ENCODE measurements at places on chromosomes 3 and 15. TPM values are rescaled to one million over a fixed set of nuclear protein-coding genes. Genes with fewer than 3 reads are reported as not detected.

ROPN1 gene
- total RNA-seq: not detected

TMEM45A gene
- total RNA-seq: 13.7 TPM

TMEM202 gene
- not detected for total RNA-seq

SLC22A13 gene
- total RNA-seq: 0.45 TPM

PTH1R gene
- total RNA-seq: not detected

ITIH1 gene
- total RNA-seq: not detected

DNA sequence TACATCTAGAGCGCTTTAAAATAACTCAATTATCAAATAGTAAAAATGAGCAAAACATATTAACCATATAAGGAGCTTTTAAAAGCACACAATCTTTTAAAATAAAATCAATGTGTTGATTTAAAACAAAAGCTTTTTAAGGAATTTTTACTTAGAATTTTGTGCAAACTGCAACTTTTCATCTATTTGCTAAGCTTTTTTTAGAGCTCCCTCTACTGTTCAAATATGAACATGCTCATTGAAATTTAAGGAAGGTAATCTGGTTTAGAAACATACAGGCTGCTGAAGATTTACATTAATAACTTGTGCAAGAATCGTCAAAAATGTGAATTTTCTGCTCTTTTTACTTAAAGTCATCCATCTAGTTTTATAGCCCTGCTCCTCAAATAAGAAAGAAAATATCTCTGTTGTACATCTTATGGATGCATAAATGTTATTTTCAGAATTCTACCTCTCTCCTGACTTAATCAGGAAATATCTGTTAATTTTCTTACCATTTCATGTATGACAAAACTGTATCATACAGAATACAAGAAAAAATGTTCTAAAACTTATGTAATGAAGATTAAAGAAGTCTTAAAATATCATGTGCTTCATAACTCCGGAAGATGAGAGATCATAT is 469.4 kb upstream of the ROBO2 start:
- no peak for DNase-seq

GRCh38 chr15:69945729-69946128 is 152.0 kb downstream of the TLE3 start:
- DNase-seq: no peak

DNA sequence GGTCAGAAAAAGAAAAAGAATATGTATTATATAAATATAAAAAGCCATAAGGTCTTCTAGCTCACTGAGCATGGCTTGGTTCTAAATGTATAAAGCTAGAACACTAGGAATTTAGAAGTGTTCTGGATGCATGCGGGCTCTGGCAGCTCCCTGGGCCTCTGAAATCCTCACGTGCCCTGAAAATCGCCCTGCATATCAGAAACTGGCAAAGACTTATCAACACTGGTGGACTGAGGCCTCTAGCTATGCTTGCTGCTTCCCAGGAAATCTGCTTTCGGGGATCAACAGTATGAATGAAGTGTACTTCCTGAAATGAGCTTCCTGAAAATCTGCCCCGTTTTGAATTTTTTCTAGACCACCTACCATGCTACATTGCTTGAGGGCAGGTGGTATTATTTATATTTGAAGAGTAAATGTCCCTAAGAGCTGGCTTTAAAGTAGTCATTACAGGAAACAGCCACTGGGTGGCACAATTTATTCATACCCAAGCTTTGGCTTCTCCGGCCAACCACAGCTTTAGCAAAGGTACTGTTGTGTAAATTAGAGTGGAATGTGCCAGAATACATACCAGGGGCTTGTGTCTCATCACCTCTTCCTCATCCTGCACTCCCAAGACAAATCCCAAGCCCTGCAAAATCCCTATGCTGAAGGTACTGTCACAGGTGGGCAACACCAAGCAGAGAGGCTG is 17.7 kb downstream of the CRTAP start:
- DNase-seq: peak; percentile 85

DNA sequence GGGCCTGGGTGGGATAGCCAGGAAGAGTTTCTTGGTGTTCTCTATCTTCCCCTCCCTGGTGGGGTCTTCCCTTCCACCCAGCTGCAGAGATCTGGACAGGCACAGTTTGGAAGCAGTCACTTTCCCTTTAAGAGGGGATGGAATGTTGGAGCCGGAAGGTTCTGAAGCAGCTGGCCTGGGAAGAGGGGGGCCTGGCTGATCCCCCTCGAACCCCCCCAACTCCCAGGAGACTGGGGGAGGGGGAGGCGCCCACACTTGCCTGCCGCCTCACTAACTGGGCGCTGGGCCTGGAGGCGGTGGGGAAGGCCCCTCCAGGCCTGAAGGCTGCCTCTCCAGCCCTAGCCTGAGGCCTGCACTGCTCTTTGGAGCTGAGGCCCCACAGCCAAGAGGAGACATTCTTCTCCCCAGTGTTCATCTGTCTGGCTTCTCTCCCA is 1.4 kb downstream of the DVL3 start:
- DNase-seq: peak; percentile 83

- DNase-seq: no peak
Measured at GRCh38 chr15:38671675-38672254, 107.2 kb upstream of the RASGRP1 start.

DNA sequence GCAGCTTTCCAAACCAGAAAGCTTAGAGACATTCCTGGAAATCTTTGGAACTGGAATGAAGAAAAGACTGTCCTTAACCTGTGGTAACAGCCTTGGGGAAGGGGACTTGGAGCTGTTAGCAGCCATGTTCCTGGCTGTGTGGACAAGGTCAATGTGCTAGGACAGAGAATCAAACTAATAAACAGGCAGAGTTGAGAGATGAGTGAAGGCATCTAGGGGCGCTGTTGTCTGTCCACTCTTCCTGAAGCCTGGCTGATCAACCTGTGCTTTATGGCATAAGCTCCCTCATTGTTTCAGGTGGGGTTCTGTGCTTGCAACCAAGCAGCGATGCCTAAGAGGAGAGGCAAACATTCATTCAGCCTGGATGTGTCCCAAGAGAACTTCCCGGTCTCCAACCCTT is 19.3 kb downstream of the ZNF860 start:
- DNase-seq: no peak

DNA sequence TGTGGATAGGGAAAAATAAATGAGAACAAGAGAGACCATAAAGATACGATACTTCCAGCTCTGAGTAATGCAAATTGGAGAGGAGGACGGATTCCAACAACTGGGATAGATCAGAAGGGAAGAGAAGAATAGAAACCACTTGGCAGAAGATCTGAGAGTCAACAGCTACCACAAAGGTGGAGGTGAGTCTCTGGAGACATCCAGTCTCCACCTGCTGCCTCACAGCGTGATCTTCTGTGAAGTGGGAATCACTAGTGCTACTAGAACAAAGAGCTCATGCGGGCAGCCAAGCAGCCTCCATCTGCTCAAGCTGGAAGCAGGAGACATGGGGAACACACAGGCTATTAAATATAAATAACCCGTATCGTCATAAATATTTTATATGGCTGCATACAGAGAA is 558.5 kb upstream of the CFAP20DC start:
- no peak for DNase-seq

DNA sequence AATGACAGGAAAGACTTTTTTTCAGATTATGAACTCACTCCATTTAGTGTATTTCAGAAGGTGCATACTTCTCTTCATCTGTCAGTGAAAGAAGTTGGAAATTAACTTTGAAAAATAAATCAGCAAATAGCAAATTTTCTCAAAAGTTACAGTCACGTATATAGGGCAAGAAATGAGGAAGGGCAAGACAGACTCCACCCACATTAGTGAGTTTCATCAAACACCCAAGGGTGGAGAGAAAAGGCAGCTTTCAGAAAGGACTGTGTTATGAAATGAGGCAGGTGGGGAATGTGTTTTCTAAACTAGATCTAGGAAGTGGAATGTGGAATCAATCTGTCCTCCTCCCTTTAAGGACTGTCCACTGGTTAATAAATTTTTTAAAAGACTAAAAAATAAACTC is 2.9 kb downstream of the SLC22A13 start:
- no peak for DNase-seq

GRCh38 chr3:150577855-150578254 is 25.3 kb upstream of the SELENOT start:
- no peak for DNase-seq

GRCh38 chr15:89105147-89105546 is 16.9 kb downstream of the ABHD2 start:
- DNase-seq: peak; percentile 97

DNA sequence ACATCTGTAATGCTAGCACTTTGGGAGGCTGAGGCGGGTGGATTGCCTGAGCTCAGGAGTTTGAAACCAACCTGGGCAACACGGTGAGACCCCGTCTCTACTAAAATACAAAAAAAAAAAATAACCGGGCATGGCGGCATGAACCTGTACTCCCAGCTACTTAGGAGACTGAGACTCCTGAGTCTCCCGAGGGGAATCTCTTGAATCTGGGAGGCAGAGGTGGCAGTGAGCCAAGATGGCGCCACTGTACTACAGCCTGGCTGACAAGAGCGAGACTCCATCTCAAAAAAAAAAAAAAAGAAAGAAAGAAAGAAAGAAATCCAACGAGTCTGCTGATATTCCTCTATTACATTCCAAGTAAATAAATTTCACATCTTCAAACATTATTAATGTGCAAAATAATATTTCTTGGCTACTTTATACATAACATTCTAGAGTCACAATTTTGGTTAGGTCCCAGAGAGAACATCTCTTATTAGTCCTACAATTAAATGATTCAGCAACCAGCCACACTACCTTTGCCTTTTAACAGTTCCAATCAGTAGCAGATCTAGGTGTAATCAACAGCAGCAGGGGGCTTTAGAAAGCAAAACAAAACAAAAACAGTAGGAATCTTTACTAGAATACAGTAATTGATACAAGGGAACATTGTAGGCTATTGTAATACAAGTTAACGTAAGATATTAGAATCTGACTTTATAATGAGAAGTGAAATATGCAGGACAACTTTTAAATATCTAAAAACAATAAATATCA is 195.8 kb downstream of the TBC1D5 start:
- DNase-seq: no peak

DNA sequence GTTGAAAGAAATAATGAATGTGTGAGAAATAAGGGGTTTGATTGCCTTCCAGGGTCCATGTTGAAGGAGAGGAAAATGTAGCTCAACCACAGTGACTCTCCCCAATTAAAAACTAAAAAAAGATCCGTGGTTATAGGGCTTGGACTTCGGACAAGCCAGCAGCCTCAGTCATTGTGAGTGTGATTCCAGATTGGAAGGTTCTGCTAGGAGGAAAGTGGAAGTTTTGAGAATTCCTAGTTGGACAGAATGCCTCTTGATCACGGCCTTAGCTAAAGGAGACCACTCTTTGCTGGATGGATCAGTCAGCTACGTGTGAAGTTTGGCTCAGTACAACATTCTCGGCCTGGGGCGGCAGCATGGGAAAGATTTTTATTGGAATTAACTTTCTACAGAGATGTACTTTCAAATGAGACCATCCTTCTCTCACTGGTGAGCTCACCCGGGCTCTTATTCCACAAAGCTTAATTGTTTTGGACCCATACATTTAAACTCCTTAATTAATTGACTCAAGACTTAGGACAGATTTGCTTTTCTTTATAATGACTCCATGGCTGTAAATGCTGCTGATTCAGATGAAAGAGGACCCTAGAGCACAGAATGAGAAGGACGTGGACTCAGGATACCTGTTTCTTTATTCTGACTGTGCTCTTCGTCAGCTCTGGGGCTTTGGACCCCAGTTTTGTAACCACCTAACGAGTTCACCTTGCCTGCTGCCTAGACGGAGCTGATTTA is 27.5 kb downstream of the FLNB start:
- no peak for DNase-seq

- no peak for DNase-seq
Measured at GRCh38 chr3:122623031-122623829, 45.8 kb downstream of the PARP15 start.
